Tibial nerve (tissue), 4 donors: ENCODE measurements at places on chromosomes 5 and 9. TPM values are rescaled to one million over a fixed set of nuclear protein-coding genes. Genes with fewer than 3 reads are reported as not detected.

DNA sequence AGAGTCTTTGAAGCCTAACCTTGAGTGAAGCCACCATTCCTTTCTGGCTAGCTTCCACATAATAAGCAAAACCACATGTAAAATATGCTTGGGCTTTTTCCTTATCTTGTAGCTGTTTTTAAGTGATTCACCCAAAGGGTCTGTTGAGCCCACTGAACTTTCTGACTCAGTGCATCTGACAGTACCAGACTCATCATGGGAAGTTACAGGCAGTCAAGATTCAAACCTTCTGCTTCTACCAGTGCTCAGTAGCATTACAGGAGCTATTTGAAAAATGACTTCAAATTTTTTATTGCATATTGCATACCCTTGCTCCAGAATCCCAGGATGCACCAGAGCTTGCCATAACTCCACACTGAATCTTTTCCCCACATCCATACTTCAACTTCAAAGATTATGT lies 87.5 kb upstream of the PTPRD start:
- no peak for DNase-seq

- no peak for DNase-seq
These were observed 190.7 kb downstream of the KCTD16 start for GRCh38 chr5:144361406-144361805.

Gene PAPPA
- total RNA-seq = 1.4 TPM

- no peak for DNase-seq
These were observed 8.0 kb downstream of the SYNPO start for GRCh38 chr5:150648294-150649107.

DNA sequence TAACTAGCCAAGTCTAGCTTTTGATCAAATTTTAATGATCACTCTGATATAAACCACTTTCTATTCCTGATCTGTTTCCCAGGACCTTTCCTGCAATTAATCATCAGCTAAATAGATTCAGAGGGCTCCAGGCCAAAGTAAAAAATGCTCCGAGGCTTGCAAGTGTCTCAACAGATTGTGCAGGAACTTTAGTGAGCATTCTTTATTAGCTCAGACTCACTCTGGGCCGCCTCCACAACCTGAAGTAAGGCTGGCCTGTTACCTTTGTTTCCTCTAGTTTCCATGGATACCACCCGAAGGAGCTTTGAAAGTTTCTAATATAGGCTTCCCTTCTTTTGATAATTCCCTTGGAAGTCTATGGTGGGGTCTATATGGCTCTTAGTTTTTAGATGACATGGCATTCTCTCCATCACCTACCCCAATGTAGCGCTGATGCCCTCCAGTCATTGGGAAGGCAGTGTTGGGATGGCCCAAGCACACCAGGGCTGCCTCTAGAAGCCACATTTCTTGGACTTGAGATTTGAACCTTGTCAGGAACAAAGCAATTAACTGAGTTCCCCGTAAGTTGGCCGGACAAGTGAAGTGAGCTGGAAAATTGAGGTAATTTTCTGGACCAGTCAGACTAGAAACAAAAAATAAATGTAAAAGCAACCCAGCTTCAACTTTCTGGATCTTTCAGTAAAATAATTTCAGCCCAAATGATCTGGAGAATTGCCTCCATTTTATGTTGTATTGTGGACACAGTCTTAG lies 97.6 kb upstream of the LHFPL2 start:
- DNase-seq = no peak

Gene ZNF454
- 7.5 TPM for total RNA-seq

DNA sequence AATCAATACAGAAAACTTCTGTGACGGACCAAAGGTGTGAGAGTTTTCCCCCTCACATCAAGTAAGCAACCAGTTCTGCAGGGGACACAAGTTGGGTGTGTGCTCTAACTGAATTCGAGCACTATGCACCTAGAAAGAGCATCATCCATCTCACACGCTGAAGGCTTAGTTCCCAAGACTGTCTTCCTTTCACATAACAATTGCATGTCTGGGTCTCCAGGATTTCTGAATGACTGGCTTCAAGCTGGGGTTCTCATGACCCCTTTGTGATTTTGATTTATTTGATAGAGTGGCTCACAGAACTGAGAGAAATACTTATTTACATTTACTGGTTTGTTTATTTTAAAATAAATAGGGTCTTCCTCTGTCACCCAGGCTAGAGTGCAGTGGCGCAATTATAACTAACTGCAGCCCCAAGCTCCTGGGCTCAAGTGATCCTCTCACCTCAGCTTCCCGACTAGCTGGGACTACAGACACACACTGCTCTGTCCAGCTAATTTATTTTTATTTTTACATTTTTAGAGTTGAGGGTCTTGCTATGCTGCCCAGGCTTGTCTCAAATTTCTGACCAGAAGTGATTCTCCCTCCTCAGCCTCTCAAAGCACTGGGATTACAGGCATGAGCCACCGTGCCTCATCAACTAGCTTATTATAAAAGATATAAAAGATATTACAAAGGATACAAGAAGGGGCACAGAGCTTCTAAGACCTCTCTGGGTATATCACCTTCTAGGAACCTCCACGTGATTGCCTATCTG lies 316.7 kb upstream of the CDH12 start:
- no peak for DNase-seq

GRCh38 chr9:78746010-78746409 lies 449.1 kb downstream of the PSAT1 start:
- no peak for DNase-seq

- DNase-seq = no peak
These were observed 98.2 kb downstream of the OXCT1 start for GRCh38 chr5:41772056-41772455.

DNA sequence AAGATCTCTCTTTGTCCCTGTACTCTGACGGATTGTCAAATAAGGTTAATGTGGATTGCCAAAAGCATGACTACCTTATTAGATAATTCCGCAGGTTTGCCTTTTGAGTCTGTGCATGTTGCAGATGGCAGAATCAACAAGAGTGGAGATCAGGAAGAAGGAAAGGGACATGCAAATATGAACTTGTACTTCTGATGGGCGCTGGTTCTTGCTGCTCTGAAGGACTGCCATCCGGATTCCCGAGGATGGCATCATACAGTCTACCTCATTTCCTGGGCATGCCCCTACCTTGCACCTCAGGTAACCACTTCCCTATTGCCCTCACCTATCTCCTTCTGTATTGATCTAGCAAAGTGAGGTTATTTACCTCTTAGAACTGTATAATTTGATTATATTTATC lies 504.2 kb downstream of the ACTL7B start:
- no peak for DNase-seq

DNA sequence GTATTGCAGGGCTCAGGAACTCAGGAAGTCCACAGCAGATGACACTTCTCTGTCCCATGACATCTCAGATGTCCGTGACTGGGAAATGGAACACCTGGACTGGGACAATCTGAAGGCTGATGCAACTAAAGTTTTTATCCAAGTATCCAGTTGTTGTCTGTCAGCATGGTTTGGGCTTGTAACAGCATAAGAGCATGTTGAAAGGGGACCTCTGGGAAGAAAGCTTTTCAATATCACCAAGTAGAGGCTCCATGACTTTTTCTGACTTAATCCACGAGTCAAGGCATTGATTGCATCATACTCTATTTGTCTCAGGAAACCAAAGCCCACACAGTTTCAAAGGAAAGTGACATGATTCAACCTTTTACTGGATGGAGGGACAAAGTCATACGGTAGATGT lies 807.7 kb downstream of the MTRR start:
- no peak for DNase-seq

- DNase-seq = no peak
These were observed 169.1 kb downstream of the NIPBL start for GRCh38 chr5:37045703-37046102.

Gene HAVCR2
- total RNA-seq = 32.1 TPM

DNA sequence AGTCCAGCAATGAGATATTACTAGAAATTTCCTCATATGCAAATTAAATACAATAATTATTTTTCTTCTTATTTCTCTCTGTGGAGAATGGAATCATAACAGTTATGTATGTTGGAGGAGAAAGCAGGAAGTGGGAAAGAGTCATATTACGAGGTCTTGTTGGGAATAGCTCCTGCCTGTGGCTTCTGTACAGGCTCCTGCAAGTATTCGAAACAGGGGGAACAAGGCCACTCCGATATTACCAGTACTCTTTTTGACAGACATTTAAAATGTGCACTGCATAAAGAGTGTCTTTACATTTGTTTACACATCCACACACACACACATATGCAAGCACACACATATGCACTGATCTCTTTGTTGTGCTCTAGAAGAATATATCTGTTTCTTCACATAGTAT lies 812.0 kb upstream of the ZNF608 start:
- no peak for DNase-seq
